SK-N-SH (cell line): ENCODE measurements at places on chromosomes 13 and 19. TPM values are rescaled to one million over a fixed set of nuclear protein-coding genes. Genes with fewer than 3 reads are reported as not detected.

Gene BCKDHA
- polyA plus RNA-seq, result 16.3 and 30.9 TPM in 2 replicates

Gene RFPL4AL1
- polyA plus RNA-seq, result not detected in 2 replicates

Gene FFAR1
- polyA plus RNA-seq, result not detected in 2 replicates

Gene CEACAM1
- 0.49 and 0.53 TPM in 2 replicates for polyA plus RNA-seq

Gene PSG2
- polyA plus RNA-seq, result 0.16 and 0.31 TPM in 2 replicates

Gene LILRB4
- not detected in 2 replicates for polyA plus RNA-seq

Gene BEST2
- polyA plus RNA-seq, result not detected in 2 replicates

Gene KIR2DL1
- polyA plus RNA-seq, result not detected in 2 replicates

Gene SH2D3A
- polyA plus RNA-seq, result 0.35 and 0.42 TPM in 2 replicates

Gene NCR1
- polyA plus RNA-seq, result not detected in 2 replicates

Gene PDX1
- polyA plus RNA-seq, result not detected in 2 replicates

Gene RFXAP
- polyA plus RNA-seq, result 4.1 and 5.0 TPM in 2 replicates

Gene ZNF536
- polyA plus RNA-seq, result 0.41 and 0.57 TPM in 2 replicates

Gene PSPN
- polyA plus RNA-seq, result 0.41 and 0.59 TPM in 2 replicates

Gene PCDH9
- polyA plus RNA-seq, result 1.3 and 1.9 TPM in 2 replicates

Gene HIF3A
- 0.92 and 0.96 TPM in 2 replicates for polyA plus RNA-seq

Gene FGF14
- polyA plus RNA-seq, result 0.20 and 0.36 TPM in 2 replicates

Gene ZNF569
- 2.0 and 2.5 TPM in 2 replicates for polyA plus RNA-seq

Gene FGF21
- polyA plus RNA-seq, result not detected in 2 replicates

Gene GTPBP3
- polyA plus RNA-seq, result 21.6 and 22.4 TPM in 2 replicates

Gene DHPS
- polyA plus RNA-seq, result 179 and 192 TPM in 2 replicates

Gene IGFL3
- polyA plus RNA-seq, result not detected in 2 replicates

Gene GAPDHS
- not detected in 2 replicates for polyA plus RNA-seq

Gene GFY
- polyA plus RNA-seq, result not detected in 2 replicates

Gene DCT
- 0.03 and 0.11 TPM in 2 replicates for polyA plus RNA-seq

Gene EDDM13
- polyA plus RNA-seq, result not detected in 2 replicates

Gene CRB3
- not detected in 2 replicates for polyA plus RNA-seq

Gene TGFBR3L
- polyA plus RNA-seq, result 0.78 and 0.87 TPM in 2 replicates

Gene LPAR2
- polyA plus RNA-seq, result 4.3 and 4.5 TPM in 2 replicates

Gene APLP1
- 31.8 and 66.7 TPM in 2 replicates for polyA plus RNA-seq

Gene NLRP11
- 0.02 TPM in 1 of 2 replicates, not detected in the other for polyA plus RNA-seq

Gene ZNF699
- 0.97 and 1.2 TPM in 2 replicates for polyA plus RNA-seq
